ENCODE measurements at places on chromosomes 2 and 18.
A peak's percentile ranks its signal among the peaks of the same experiment; 100 is the strongest.

DNA sequence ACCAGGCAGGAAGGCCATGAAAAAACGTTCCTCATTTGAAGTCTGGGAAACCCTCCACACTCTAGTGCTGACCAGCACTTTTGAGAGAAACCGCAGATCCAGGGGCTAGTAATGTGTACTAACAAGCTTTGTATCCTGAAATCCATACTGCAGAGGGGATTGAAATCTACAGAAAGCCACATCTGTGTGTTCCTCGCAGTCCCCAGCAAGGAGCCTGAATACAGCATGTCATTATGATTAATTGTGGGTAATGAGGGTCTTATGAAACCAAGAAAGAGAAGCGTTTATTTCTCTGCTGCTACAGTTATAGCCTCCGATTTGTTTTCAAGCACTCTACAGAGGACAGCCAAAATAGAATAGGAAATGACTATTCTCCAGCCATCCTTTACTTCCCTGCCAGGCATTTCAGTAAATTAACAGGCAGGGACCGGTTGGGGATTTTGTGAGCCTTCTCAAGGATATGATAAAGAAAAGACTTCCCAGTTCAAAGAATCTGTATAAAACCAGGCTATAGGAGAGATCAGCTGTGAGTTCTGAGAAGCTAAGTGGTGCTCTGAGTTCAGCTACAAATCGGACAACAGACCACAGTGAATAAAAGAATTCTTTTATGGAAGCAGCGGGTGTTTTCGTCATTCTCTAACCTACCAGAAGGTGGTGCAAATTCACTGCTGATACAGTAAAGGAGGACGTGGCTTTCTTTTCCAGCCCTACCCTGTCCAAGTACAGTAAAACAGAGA lies 133.4 kb downstream of the INSIG2 start:
- no peaks in the 10 kb centered on the region for H3K36me3 ChIP-seq
- no peak overlapping the region for H3K4me3 ChIP-seq
- H3K27ac ChIP-seq, result no peak overlapping the region
- peaks cover 65% of the 10 kb centered on the region for H3K27me3 ChIP-seq
- peaks cover 7% of the 10 kb centered on the region for H3K4me1 ChIP-seq

- no peak overlapping the region for H3K4me3 ChIP-seq
- H3K27ac ChIP-seq, result no peak overlapping the region
- H3K4me1 ChIP-seq, result no peaks in the 10 kb centered on the region
- H3K36me3 ChIP-seq, result no peaks in the 10 kb centered on the region
- no peak for DNase-seq
- no peaks in the 10 kb centered on the region for H3K27me3 ChIP-seq
Measured at GRCh38 chr2:205115511-205115910, 566.8 kb upstream of the NRP2 start.

- no peak overlapping the region for H3K27ac ChIP-seq
- no peaks in the 10 kb centered on the region for H3K36me3 ChIP-seq
- no peak overlapping the region for H3K4me3 ChIP-seq
- no peaks in the 10 kb centered on the region for H3K4me1 ChIP-seq
- DNase-seq, result peak; percentile 24
Measured at GRCh38 chr2:128684523-128684922, 365.9 kb upstream of the HS6ST1 start.

DNA sequence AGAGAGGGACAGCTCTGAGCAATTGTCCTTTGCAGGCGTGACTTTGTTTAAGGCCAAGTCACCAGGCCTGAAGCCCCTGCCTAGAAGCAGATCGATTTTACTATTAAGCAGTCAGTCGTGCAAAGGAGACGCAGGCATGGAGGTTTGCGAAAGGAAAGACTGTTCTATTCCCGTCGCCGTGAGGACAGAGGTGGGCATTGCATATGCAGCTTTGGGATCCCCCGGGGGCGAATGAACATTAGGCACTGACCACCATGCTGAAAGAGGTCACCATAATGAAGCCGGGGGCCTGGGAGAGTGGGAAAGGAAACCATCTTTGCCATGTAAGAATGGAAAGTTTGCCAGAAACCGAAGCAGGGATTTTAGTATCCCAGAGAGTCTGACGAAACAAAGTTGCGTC lies 231.6 kb downstream of the BCL11A start:
- no peak overlapping the region for H3K4me3 ChIP-seq
- H3K27me3 ChIP-seq, result no peaks in the 10 kb centered on the region
